ENCODE measurements at places on chromosomes 3 and 15. TPM values are rescaled to one million over a fixed set of nuclear protein-coding genes. Genes with fewer than 3 reads are reported as not detected.

DNA sequence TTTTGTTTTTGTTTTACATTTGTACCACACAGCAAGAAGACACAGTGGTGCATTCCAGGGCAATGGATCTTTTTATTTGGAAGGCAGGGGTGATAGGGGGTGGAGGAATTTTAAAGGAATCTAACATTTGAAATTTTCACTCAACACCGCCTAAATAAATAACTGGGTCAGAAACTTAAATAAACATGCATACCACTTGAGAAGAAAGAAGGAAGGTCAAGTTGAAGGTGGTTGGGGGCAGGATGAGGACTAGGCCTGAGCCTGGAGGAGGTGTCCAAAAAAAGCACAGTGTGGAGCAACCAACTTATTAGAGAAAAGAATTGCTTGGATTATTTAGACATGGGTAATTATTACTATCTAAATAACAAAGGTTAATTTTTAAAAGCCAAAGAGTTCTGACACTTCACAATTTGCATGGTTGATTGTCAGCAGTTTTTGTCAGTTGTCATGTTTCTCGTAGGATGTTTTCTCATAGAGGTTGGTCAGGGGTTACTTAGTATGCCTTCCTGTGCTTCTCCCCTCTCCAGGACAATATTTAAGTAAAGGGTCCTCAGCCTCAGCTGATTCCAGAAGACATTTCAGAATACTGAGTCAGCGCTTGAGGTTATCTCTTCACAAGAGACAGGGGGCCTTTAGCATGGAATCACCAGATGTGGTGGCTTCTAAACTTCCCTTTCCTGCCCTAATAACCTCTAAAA lies 173.7 kb upstream of the SLC2A2 start:
- no peak for DNase-seq
- H3K4me1 ChIP-seq, result peaks cover 10% of the 10 kb centered on the region
- no peak overlapping the region for H3K4me3 ChIP-seq
- peaks cover 17% of the 10 kb centered on the region for H3K36me3 ChIP-seq
- no peaks in the 10 kb centered on the region for H3K27me3 ChIP-seq
- H3K27ac ChIP-seq, result no peak overlapping the region

- no peak for DNase-seq
- no peaks in the 10 kb centered on the region for H3K36me3 ChIP-seq
Observed at GRCh38 chr3:20230954-20231353, 44.9 kb upstream of the SGO1 start.

DNA sequence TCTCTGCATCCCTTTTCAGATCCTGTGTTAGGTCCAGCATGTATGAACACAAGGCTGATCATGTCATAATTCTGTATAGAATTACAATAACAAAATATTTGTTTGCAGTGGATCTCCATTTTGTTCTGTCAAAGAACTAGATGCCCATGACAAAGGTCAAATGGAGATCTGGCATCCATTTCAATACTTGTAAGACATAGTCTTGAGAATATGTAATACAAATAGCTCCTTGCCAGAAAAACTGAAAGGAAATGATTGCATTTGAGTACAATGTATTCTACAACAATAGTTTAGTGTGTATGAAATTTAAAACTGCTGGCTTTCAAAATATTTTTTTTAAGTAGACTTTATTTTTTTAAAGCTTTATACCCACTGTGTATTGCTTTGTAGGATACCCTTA lies 101.1 kb downstream of the CMSS1 start:
- H3K27ac ChIP-seq, result no peak overlapping the region
- no peak overlapping the region for H3K4me3 ChIP-seq
- H3K27me3 ChIP-seq, result no peaks in the 10 kb centered on the region
- DNase-seq, result no peak
- H3K4me1 ChIP-seq, result peaks cover 7% of the 10 kb centered on the region

GRCh38 chr3:10470120-10471053 lies 35.0 kb downstream of the ATP2B2 start:
- no peaks in the 10 kb centered on the region for H3K36me3 ChIP-seq
- H3K4me3 ChIP-seq, result no peak overlapping the region
- H3K27ac ChIP-seq, result no peak overlapping the region
- no peaks in the 10 kb centered on the region for H3K4me1 ChIP-seq
- no peak for DNase-seq

DNA sequence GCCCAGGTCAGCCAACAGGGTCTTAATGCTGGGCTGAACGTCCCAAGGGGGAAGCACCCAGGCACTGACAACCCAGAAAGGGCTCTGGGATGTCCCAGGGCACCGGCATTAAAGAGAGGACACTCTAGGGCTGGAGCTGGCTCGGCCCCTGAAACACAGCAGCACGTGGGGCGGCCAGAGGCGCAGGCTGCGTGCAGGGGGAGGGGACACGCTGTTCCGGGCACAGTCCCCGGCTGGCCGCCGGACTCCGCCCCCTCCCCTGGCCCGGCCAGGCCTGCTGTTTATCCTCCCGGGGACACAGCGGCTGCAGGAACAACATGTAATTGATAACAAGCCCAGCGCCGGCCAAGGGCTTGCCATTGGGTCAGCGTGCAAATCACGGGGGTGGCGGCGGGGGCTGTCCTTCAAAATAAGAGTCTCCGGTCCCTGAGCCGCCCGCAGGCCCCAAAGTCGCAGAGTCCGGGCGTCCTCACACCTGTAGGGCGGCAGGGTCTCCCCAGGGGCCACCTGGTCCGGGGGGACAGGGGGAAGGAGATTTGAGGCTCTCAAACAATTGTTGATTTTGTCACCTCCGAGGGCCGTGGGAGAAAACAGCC lies 1.3 kb downstream of the KLF15 start:
- DNase-seq, result no peak
- H3K4me3 ChIP-seq, result peak overlapping the region; percentile 81
- H3K4me1 ChIP-seq, result peaks cover 8% of the 10 kb centered on the region
- H3K36me3 ChIP-seq, result peaks cover 1% of the 10 kb centered on the region

DNA sequence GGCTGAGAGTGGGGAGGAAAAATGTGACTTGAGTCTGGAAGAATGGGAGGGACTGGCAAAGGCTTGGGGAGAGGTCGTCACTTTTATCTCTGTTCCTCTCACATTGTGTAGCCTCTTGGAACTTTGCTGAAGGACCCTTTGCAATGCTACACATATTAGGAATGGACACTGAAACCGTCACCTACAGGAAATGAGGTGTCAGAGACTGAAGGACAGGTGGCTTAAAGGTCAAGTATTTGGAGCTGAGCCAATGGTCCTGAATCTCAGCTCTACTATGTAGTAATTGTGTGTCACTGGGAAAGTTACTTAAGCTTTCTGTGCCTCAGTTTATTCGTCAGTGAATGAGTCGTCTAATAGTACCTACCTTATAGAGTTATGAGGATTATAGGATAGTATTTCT lies 14.7 kb downstream of the MCTP2 start:
- H3K36me3 ChIP-seq, result peaks cover 37% of the 10 kb centered on the region
- no peaks in the 10 kb centered on the region for H3K27me3 ChIP-seq
- DNase-seq, result no peak
- peak overlapping the region; percentile 46 for H3K27ac ChIP-seq
- no peak overlapping the region for H3K4me3 ChIP-seq
- H3K4me1 ChIP-seq, result peaks cover 67% of the 10 kb centered on the region

DNA sequence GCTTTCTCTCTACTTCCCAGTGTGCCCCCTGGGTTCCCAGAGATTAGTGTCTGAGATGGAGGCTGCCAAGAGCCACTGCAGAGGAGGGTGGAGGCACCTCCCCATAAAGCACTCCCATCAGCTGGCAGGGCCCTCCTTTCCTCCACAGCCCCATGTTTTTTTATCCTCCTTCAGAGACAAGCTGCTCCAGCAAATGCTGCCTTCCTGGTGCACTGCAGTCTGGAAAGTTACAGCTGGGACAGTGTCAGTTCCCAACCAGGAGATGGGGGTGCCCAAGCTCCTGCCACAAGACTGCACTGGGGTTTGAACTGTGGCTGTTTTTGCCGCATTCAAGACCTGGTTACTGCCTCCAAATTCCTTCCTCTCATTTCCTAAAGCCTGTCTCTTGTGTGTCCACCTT lies 206.1 kb downstream of the CADPS start:
- no peaks in the 10 kb centered on the region for H3K36me3 ChIP-seq
- no peaks in the 10 kb centered on the region for H3K4me1 ChIP-seq
- no peak for DNase-seq
- H3K4me3 ChIP-seq, result no peak overlapping the region
- H3K27ac ChIP-seq, result no peak overlapping the region

DNA sequence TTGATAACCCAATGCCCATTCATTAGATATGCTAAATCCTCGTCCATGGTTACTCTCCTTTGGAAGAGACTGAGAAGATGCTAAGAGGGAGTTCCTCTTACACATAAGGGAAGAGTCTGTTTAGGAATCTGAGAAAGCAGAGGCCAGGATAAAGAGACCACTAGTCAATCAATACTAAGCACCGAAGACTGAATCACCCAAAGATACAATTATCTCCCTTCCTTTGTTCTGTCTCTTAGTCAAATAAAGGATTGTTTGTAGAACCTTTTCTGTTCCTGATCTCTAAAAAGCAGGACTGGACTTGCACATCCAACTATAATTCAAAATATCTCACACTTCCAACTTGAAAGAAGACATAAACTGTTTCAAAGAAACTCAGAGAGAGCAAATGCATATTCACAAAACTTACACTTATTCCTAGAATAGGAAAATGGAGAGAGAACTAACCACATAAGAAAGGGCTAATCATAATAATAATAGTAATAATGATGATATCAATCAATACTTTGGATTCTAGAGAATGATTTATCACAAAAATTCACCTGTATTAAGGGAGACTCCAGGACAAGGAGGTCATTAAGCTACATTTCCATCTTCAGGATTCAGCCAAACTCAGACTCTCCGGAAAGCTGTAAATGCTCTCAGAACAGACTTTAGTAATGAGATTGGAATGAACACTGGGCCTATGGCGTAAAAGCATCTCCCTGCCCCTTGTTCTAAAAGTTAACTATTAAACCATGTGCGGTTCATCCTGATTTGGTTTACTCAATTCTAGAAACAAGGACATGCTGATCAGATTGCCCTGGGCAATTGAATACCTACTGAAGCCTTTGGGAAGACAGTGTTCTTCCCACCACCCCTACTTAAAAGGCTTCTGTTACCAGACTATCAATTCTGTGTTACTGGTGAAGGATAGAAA lies 401.5 kb downstream of the ZBTB20 start:
- no peak overlapping the region for H3K4me3 ChIP-seq
- no peaks in the 10 kb centered on the region for H3K27me3 ChIP-seq
- H3K4me1 ChIP-seq, result peaks cover 17% of the 10 kb centered on the region

DNA sequence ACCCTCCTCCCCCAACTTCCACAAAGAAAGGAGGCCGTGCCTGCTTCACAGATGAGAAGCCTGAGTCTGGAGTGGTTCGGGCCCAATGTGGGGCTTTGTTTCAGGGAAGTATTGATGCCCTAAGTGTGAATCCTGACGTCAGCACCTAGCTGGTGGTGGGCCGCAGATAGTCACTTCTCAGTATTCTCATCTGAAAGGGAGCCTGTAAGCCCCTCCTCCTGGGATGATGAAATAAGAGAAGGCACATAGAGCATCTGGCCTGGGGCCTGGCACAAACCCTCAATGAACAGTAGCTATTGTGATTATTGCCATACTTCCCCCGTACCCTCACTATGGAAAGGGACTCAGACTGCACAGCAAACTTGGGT lies 24.8 kb downstream of the LINGO1 start:
- no peak for DNase-seq
- peaks cover 7% of the 10 kb centered on the region for H3K27me3 ChIP-seq
- no peak overlapping the region for H3K27ac ChIP-seq
- no peaks in the 10 kb centered on the region for H3K36me3 ChIP-seq
- no peaks in the 10 kb centered on the region for H3K4me1 ChIP-seq

DNA sequence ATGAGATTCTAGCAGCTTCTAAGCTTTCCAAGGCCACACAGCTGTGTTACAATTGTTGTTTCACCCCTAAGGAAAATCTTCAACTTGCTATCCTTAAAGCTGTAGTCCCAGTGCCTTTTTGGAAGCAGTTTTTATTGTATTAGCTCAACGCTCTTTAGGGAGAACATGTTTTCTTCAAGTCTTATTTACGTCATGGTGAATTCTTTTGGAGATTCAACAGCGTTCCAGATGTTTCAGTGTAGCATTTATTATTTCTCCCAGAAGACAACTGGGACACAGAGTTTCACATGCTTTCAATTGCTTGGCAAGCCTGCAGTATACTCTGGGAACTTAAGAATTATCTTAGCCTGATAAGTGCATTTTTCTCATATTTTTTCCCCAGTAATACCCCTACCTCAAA lies 888.3 kb downstream of the PLOD2 start:
- H3K36me3 ChIP-seq, result no peaks in the 10 kb centered on the region
- no peak overlapping the region for H3K27ac ChIP-seq
- H3K4me1 ChIP-seq, result no peaks in the 10 kb centered on the region
- DNase-seq, result no peak
- H3K27me3 ChIP-seq, result no peaks in the 10 kb centered on the region

GRCh38 chr3:50658416-50658815 lies 16.3 kb upstream of the DOCK3 start:
- peaks cover 3% of the 10 kb centered on the region for H3K36me3 ChIP-seq
- DNase-seq, result no peak
- peaks cover 23% of the 10 kb centered on the region for H3K4me1 ChIP-seq
- H3K4me3 ChIP-seq, result no peak overlapping the region

DNA sequence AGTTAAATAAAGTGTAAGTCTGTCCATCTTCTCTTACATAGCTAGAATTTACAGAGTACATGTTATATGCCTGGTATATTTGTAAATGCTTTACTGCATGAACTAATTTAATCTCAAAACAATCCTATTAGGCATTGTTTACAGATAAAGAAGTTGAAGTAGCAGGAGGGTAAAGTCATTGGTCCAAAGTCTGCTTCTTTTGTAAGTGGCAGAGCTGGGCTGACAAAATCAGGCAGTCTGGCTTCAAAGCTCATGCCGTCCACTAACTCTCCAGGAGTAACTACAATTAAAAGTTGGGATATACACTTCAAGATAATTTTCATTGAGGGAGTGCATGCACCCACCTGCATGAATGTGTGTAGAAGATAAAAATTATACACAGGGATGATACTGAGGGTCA lies 27.3 kb downstream of the VGLL3 start:
- no peaks in the 10 kb centered on the region for H3K27me3 ChIP-seq
- no peak overlapping the region for H3K27ac ChIP-seq
- no peak for DNase-seq
- no peaks in the 10 kb centered on the region for H3K4me1 ChIP-seq
- H3K4me3 ChIP-seq, result no peak overlapping the region
- H3K36me3 ChIP-seq, result no peaks in the 10 kb centered on the region

FAM43A gene
- 13.0 TPM for total RNA-seq

FGF12 gene
- total RNA-seq, result not detected

EFCC1 gene
- total RNA-seq, result 0.21 TPM

SLC22A13 gene
- 0.78 TPM for total RNA-seq

BBX gene
- 38.1 TPM for total RNA-seq

ITIH3 gene
- total RNA-seq, result not detected

RETNLB gene
- not detected for total RNA-seq
